ENCODE measurements at places on chromosomes 11 and 22. TPM values are rescaled to one million over a fixed set of nuclear protein-coding genes. Genes with fewer than 3 reads are reported as not detected.

- DNase-seq, result no peak
Measured at GRCh38 chr11:69889400-69890318, 70.4 kb upstream of the FGF3 start.

DNA sequence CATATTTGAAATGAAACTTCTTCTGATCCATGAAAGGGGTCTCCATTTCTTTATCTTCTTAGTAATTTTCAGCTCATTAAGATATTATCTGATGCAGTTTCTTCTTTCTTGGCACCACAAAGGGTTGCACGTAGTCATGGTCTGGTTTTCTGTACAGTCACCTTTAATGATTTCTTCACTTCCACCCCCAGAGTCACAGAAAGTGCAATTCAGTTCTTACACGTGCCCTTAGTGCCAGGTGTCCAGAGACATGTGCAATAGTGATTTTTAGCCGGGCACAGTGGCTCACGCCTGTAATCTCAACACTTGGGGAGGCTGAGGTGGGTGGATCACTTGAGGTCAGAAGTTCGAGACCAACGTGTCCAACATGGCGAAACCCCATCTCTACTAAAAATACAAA is 202.8 kb upstream of the MTNR1B start:
- DNase-seq, result no peak

- DNase-seq, result no peak
Measured at GRCh38 chr11:13091373-13091772, 82.3 kb downstream of the RASSF10 start.

GRCh38 chr22:47102648-47103047 is 340.2 kb downstream of the TBC1D22A start:
- DNase-seq, result no peak

DNA sequence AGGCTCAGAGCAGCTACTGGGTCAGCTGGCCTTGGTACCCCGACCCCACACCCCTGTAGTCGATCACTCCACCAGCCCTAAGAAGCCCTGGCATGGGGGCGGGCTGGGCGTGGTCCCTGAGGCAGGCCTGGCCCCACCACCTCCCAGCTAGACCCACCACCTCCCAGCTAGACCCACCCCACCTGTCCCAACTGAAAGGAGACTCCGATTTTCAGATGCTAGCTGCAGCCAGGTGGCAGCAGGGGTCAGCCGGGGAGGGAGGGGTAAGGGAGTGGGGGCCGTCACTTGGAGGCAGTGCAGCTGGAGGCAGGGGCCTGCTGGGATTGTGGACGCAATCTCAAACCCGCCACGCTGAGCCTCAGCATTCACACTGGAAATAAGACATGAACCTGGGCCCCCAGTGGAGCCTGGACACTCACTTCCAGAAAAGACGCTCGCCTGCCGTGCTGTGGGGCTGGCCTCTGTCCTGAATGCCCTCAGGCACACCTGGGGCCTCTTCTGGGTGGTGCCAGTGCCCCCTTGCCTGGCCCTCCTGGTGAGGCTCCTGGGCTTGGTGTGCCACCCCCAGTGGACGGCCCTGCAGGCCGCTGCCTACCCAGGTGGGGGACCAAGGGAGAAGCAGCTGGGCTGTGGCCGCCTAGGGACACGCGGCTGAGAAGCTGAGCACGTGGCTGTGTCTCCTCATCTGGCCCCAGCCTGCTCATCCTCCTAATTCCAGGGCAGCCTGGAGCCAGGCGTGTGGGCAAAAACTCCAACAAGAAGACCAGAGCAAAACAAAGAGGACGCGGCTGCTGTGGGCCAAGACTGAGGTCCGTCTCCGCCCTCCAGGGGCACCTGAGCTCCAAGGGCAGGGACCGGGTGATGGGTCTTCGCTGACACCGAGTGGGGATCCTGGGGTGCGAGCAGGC is 26.7 kb downstream of the OSBPL5 start:
- DNase-seq, result no peak

DNA sequence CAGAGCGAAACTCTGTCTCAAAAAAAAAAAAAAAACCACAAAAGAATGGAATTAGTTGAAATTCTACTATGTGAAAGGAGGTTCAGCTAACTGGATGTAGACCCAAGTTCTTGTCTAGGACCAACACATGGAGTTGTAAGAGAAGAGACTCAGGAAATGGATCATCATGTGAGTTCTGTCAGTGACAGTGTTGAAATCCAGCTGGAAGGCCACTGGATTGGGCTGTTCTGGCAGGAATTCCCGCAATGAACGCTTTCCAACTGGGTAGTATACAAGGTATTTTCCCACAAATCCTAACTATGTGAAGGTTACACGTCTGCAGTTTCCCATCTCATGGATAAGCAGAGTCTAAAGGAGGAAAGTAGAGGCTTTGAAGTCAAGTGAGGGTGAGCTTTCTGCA is 151.2 kb downstream of the MAML2 start:
- DNase-seq, result no peak

- no peak for DNase-seq
Measured at GRCh38 chr22:39478441-39478850, 21.6 kb downstream of the MGAT3 start.

DNA sequence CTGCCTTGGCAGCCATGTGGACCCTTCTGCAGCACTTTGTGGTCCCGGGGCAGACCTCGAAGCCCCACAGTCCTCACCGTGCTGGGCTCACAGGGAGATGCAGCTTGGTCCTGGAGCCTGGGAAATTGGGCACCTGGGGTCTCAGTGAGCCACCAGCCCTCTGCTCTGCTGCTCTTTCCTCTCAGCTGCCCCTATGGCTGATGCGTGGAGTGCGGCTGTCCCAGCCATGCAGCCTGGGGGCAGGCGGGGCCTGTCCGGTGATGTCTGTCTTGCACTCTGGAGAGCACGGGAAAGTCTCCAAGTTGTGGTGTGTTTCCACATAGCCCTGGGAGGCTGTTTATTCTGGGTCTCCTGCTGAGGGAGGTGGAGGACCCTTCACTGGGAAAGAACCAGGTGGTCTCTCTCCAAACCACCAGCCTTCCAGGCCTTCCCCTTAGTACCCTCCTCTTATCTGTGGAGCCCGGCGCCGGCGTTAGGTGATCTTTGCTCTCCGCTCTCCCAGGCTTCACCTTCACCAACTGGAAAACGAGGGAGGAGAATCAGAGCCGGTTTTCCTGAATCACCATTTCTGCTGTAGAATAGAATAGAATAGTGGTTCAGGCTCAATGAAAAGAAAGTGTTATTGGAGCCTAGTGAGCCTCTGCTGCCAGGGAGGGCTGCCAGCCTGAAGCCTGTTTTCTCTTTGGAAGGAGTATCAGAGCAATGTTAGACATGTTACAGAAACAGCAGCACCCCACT is 41.2 kb upstream of the GRAMD4 start:
- no peak for DNase-seq

GRCh38 chr11:19995145-19995544 is 165.1 kb downstream of the DBX1 start:
- DNase-seq, result peak; percentile 27

The NPTXR gene
- 3.7 TPM for total RNA-seq

The XKR3 gene
- total RNA-seq, result not detected

Data from breast epithelium (tissue), 4 donors.